Transverse colon (tissue), 4 donors: ENCODE measurements at places on chromosomes 2 and 18. TPM values are rescaled to one million over a fixed set of nuclear protein-coding genes. Genes with fewer than 3 reads are reported as not detected.
A peak's percentile ranks its signal among the peaks of the same experiment; 100 is the strongest.

DNA sequence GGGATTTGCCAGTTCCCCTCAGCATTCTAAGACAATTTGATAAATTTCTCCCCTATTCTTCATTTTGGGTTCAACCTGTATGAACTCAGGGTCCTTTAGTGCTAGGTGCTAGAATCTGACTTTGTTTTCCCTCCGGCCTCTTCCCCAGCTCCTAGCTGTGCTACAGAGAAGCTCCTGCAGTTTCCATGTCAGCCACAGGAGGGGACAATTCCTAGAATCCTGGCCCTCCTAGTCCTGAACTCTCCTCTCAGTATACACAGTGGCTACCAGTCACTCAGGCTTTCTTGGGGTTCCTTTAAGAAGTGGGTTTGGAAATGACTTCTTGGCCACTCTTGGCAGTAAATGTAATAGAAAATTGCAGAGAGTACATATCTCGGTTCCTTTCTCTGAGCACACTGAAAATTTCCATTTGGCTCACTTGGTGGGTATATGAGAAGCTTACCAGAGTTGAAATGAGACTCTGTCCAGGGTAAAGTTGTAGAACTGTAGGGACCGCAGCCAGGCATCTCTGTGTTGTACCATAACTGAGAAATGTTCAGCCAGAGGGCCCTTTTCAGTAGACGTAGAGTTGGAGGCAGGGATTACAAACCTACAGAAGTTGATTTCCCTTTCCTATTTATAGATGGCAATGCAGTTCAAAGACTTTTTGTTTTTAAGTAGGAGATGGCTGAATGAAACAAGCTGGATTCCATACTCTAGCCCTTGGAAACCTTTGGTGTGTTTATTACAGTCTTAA, 5.0 kb upstream of the CHST10 start:
- no peak for DNase-seq

DNA sequence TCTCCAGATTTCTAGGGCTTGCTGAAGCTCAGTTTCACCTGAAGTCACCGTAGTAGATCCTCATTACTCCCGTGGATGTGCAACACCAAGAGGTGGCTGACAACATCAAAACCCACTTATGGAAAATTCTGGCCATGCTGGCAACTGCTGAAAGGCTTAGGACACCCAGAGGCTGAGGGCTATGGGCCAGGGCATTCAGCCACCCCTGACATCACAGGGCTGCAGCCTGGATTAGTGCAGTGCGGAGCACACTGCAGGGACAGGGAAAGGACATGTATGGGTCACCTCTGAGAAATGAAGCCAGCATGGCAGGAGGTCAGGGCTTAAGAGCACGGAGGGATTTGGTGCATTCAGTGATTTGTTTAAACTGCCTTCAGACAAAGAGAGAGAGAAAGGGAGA, 300.6 kb downstream of the TDRD15 start:
- no peak for DNase-seq

- DNase-seq = no peak
These were observed 43.4 kb downstream of the ITGB6 start for GRCh38 chr2:160156665-160157064.

GRCh38 chr2:227472265-227473121, 537 bp downstream of the AGFG1 start:
- DNase-seq = peak; percentile 46

DNA sequence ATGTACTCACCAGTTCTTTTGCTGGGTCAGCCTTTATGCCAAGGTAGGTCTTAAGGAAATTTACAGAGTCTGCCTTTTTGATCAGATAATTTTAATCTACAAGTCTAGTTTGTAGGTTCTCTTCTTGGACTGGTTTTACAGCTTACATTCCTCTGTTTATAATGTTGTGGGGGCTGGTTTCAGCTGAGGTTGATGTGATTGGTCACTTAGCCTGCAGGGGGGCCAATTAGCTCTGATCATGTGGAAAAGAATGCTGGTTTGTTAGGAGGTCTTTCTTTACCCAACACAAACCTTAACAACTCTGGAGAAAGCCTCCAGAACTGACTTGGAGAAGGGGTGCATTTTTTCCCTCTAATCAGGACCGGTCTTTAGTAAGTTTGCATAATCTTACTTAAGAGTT, at the start of gene KCNJ13:
KCNJ13 (minus strand) TSS at position 131 of the 400 bp plus-strand sequence. CDS start 5,203 bp downstream, outside the sequence.
- no peak for DNase-seq

DNA sequence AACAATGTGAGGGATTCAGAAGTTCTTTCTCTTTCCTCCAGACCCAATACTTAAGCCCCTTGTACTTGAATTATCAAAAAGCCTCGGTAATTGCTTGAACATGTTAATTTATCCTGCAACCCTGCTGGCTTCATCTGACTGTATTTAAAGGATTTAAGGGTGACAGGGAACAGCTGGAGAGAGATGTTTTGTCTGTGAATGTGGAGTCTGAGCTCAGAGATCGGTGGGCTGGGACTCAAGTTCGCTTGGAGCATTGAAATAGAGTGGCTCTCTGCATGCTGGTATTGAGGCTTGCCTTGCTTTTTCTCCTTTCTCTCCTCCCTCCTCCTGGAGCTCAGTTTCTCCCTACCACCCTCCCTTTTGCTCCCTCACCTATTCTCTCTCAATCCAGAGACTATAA, 73.6 kb downstream of the BOD1L2 start:
- no peak for DNase-seq

DNA sequence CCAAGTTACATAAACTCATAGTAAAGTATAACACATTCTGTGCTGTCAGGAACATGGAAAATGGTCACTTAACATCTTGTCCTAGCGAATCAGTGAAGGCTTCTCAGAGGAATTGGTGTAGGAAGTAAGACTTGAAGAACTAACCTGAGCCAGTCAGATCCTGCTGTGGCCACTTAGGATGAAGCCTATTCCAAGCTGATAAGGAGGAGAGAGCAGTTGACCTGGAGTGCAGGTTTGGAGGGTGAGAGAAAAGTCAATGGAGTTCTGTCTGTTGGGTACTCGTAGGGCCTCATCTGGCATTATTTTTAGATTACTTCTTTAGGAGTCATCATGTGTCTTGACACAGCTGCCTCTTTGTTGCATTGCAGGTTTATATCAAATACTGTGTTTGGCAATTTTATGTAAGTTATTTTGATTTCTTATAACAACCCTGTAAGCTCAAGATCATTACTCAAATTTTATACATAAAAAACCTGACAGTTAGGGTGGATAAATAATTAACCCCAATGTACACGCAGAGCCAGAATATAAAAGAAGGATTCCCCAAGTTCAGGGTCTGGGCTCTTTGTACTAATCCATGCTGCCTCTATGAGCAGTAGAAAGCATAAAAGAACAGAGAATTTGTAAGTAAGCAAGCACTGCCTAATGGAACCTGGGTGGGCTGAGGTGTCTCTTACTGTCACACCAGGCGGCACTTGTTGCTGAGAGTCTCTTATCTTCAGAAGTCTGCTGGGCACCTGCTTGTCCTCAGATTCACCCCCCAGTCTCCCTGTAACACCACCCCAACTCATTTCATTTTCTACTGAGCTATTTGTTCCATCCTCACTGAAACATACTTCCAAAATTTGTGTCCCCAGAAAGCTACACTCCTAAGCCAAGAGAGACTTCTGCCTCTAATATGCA, 252.1 kb upstream of the NT5C1B start:
- no peak for DNase-seq

ELOA2 gene
- not detected for total RNA-seq

- peak; percentile 69 for DNase-seq
These were observed 4.2 kb downstream of the HOXD11 start for GRCh38 chr2:176111309-176111663.

DNA sequence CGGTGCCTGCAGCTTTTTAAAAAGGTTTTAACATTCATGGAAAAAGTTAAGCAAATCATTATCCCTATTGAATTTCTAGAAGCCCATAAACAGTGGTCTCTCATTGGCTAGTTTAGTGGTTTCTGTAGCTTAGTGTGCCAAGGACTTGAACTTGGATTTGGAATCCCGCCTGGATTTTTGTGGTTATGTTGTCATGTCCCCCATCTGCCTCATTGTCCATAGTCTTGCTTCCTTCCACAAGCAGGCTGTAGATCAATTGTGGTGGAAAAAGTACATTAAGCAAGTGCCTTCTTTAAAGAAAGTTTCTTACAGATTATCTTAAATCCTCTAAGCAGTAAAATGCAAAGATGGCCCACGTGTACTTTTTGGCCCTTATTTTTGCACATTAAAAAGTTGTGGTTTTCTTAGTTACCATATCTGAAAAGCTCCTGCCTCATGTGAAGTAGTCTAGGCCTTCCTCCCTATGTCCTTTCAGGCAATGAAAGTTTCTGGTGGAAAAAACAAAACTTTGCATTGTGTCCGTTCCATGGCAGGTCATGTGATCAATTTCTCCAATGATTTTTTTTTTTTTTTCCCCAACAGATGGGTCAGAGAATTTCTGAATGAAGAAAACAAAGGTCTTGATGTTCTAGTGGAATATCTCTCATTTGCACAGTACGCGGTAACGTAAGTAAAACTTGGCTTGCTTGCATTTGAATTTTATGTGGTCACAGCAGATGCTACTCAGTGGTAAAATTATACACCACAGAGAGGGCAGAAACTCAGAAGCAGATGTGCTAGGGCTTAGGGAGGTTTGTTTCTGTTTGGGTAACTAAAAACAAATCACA, 158.9 kb downstream of the PRPF40A start:
- no peak for DNase-seq

GRCh38 chr18:71403501-71403900, 1114.7 kb downstream of the SOCS6 start:
- DNase-seq = no peak

- DNase-seq = peak; percentile 47
These were observed 111.3 kb downstream of the ESCO1 start for GRCh38 chr18:21489119-21489750.
